ENCODE measurements at places on chromosomes 6 and 20. TPM values are rescaled to one million over a fixed set of nuclear protein-coding genes. Genes with fewer than 3 reads are reported as not detected.

Gene SOBP
- total RNA-seq, result 11.1 TPM

GRCh38 chr20:661474-662270 lies 8.7 kb upstream of the SRXN1 start:
- H3K27ac ChIP-seq, result no peak overlapping the region
- H3K27me3 ChIP-seq, result peaks cover 4% of the 10 kb centered on the region
- no peak for DNase-seq
- no peaks in the 10 kb centered on the region for H3K4me1 ChIP-seq
- no peak overlapping the region for H3K4me3 ChIP-seq

DNA sequence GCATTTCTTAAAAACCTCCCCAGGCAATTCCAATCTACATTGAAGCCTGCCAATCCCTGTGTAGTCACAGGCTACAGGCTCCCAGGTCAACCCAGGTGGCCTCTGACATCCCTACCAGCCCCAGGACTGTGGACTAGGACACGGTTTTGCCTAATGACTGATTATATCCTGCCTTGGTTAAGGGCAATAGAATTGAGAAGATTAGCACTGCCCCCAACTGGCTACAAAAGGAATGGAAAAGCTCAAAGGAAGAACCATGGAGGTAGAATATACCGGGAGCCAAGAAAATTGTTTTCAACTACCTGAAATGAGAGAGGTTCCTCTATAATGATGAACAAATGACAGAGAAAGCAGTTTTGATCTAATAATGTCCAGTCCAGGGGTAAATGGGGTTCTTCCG lies 421.1 kb upstream of the AGPAT4 start:
- H3K27me3 ChIP-seq, result no peaks in the 10 kb centered on the region
- H3K4me3 ChIP-seq, result no peak overlapping the region
- H3K27ac ChIP-seq, result no peak overlapping the region

DNA sequence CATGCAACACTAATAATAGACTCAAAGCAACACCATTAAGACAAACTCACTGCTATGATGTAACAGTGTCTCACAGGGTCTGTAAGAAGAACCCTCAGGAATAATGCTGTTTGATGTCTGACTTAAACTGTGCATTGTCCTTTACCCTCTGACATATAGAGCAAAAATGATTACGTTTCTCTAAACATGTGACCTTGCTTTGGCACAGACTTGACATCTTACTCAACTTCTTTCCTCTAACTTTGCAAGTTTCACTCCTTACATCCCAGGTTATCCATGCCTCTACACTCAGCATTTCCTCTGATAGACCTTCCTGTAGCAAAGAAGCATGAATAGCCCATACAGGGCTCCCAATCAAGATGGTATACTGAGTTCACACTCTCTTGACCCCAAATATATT lies 252.7 kb downstream of the UST start:
- peaks cover 35% of the 10 kb centered on the region for H3K4me1 ChIP-seq
- no peaks in the 10 kb centered on the region for H3K27me3 ChIP-seq
- no peak overlapping the region for H3K4me3 ChIP-seq
- H3K36me3 ChIP-seq, result no peaks in the 10 kb centered on the region
- H3K27ac ChIP-seq, result peak overlapping the region; percentile 64

- H3K27ac ChIP-seq, result no peak overlapping the region
- no peaks in the 10 kb centered on the region for H3K27me3 ChIP-seq
- no peaks in the 10 kb centered on the region for H3K36me3 ChIP-seq
- no peak overlapping the region for H3K4me3 ChIP-seq
- DNase-seq, result no peak
- H3K4me1 ChIP-seq, result no peaks in the 10 kb centered on the region
These were observed 467.4 kb upstream of the PLCB4 start for GRCh38 chr20:8601542-8601912.

- no peak overlapping the region for H3K27ac ChIP-seq
- no peak overlapping the region for H3K4me3 ChIP-seq
- no peaks in the 10 kb centered on the region for H3K27me3 ChIP-seq
- peaks cover 6% of the 10 kb centered on the region for H3K36me3 ChIP-seq
- no peaks in the 10 kb centered on the region for H3K4me1 ChIP-seq
These were observed 46.0 kb downstream of the SIRPA start for GRCh38 chr20:1941226-1941625.

DNA sequence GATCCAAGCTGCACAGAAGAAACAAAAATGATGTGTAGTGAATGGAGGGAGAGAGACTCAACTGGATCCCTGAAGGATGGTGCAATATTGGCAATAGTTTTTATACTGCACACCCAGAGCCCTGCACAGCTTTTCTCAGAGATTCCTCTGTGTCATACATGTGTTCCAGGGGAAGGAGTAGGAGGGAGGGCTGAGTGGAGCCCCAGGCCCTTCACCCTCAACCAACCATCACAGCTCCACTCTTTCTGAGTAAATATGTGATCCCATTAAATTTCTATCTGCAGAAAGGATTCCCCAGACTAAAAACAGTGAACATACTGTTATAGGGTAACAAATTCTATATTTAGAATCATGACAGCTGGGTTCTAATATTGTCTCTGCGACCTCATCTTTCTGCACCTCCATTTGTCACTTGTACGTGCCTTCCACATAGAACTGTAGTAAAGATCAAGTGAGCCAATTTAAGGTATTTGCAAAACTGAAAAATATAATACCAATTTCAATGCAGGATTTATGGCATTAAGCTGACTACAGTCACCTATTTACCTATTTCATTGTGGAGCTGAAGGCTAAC lies 421.4 kb upstream of the NRSN1 start:
- no peak overlapping the region for H3K27ac ChIP-seq
- H3K27me3 ChIP-seq, result no peaks in the 10 kb centered on the region
- no peaks in the 10 kb centered on the region for H3K4me1 ChIP-seq
- no peak overlapping the region for H3K4me3 ChIP-seq
- H3K36me3 ChIP-seq, result no peaks in the 10 kb centered on the region
- no peak for DNase-seq

- no peak overlapping the region for H3K4me3 ChIP-seq
- no peaks in the 10 kb centered on the region for H3K27me3 ChIP-seq
- no peak for DNase-seq
- H3K4me1 ChIP-seq, result no peaks in the 10 kb centered on the region
- H3K27ac ChIP-seq, result no peak overlapping the region
These were observed 28.8 kb downstream of the AK9 start for GRCh38 chr6:109662192-109662591.

Gene C2
- total RNA-seq, result 40.2 TPM

GRCh38 chr6:52134011-52134410 lies 46.6 kb upstream of the PKHD1 start:
- no peak overlapping the region for H3K27ac ChIP-seq
- H3K4me3 ChIP-seq, result no peak overlapping the region
- H3K27me3 ChIP-seq, result no peaks in the 10 kb centered on the region
- DNase-seq, result no peak

Gene OR2H2
- not detected for total RNA-seq

Gene MLIP
- total RNA-seq, result 1.8 TPM

DNA sequence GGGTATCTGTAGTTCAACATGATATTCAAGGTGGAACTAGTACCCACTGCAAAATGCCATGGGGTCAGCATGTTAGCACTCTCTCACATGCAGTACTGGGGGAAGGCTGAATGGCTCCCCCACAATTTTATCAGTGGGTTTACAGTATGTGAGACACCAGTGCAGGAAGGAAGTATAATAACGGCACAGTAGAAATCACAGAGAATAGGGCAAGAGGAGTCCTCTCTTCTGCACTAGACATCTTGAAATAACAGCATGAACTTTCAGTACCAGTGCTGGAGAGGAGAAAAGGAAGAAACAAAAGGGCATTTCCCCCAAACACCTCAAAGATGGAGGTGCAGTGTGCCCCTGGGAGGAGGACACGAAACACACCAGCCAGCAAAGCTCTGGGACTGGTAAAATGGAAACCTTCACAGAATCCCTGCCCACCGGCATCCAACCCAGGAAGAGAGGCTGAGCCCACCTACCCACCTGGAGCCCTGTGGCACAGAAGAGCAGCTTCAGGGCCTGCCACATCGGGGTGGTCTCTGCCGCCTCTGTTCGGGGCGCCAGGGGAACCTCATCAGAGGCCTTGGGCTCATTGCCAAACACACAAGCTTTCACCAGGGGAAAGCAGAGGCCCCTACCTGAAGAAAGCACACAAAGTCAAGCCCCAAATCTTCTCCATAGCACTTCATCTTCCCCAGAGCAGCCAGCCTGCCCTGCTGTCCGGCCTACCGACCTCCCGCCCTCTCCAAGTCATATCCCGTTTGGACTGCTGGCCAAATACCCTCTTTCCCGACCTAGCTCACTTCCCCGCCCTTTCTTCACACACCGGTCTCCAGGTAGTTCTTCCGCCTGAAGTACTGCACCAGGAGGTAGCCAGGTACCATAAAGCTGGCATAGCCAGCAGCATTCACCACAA lies 1.2 kb downstream of the SLC35B2 start:
- DNase-seq, result no peak
- H3K36me3 ChIP-seq, result peaks cover 34% of the 10 kb centered on the region
- peaks cover 17% of the 10 kb centered on the region for H3K4me1 ChIP-seq
- H3K27me3 ChIP-seq, result no peaks in the 10 kb centered on the region
- H3K4me3 ChIP-seq, result peak overlapping the region; percentile 88

DNA sequence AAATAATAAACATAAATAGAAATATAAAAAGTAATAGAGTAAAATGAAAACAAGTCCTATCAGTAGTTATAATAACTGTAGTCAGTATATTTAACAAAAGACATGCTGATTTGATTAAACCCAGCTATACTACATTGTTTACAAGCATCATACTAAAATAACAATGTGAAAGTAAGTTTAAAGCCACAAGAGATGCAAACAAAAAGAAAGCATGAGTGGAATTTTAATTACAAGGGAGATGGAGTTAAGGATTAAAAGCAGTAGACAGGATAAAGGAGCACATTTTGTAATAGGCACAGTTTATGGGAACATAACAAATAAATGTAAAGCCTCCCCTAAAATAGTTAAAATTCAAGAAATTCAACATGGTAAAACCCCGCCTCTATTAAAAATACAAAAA lies 41.5 kb downstream of the SENP6 start:
- no peaks in the 10 kb centered on the region for H3K4me1 ChIP-seq
- H3K27ac ChIP-seq, result no peak overlapping the region
- no peak overlapping the region for H3K4me3 ChIP-seq
- H3K36me3 ChIP-seq, result peaks cover 7% of the 10 kb centered on the region

DNA sequence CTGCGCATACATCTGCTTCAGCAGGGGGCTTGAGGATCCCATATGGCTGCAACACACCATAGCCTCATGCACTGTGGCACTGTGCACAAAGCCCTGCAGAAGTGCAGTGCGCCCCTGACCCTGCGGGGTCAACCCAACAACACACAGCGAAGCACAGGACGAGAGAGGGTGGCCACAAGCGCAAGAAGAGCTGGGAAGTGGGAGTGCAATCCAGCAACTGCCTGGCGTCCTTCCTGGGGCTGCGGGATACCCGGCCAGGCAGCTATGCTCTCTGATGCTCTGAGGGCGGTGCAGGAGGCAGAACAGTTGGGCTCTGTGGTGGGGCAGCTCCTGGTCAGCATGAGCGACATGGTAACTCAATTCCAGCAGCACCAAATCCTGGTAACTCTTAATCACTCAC lies 5.6 kb upstream of the ACSS1 start:
- H3K4me1 ChIP-seq, result peaks cover 28% of the 10 kb centered on the region
- H3K27ac ChIP-seq, result no peak overlapping the region
- H3K36me3 ChIP-seq, result no peaks in the 10 kb centered on the region
- no peak for DNase-seq

- H3K4me3 ChIP-seq, result peak overlapping the region; percentile 7
- no peak overlapping the region for H3K27ac ChIP-seq
- no peaks in the 10 kb centered on the region for H3K36me3 ChIP-seq
- peaks cover 16% of the 10 kb centered on the region for H3K4me1 ChIP-seq
These were observed 134.0 kb upstream of the ARMC2 start for GRCh38 chr6:108714101-108714765.

Gene TRIM10
- total RNA-seq, result not detected

DNA sequence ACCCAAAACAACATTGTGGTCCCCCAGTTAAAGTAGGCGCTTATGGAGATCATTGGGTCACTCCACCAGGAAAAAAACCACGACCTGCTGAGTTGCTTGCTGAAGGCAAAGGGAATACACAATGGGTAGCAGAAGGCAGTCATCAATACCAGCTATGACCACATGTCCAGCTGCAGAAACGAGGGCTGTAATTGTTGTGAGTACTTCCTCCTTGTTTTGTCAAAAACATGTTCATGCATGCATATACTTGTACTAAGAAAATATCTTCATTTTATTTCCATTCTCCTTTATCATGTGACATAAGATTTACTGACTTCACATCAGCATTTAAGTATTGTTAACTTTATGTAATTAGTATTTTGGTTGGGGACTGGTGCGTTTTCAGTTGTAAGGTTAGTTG lies 16.9 kb downstream of the SERINC1 start:
- H3K4me3 ChIP-seq, result no peak overlapping the region
- DNase-seq, result no peak
- H3K27ac ChIP-seq, result no peak overlapping the region
- H3K36me3 ChIP-seq, result peaks cover 40% of the 10 kb centered on the region

Gene PPIL6
- 2.2 TPM for total RNA-seq

DNA sequence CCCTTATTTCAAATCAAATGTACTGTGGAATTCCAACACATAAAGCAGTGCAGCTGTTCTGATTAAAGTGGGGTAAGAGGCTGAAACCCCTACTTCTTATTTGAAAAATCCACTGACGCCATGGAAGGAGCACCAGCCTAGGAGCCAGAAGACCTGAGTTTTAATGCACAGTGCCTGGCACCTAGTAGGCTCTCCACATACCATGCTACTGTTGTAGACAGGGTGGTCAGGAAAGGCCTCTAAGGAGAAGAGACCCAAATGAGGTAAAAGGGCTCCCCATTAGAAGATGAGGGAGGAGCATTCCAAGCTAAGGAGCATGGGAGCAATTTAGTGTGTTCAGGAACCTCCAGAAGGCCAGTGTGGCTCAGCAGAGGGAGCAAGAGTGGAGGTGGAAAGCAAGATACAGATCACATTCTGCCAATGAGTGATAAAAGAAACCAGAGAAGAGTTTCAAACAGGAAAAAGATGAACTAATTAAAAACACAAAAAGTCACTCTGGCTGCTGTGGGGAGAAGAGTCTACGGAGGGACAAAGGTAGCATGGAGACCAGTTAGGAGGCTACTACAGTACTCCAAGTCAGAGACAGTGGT lies 11.8 kb upstream of the ZNF76 start:
- no peak for DNase-seq
- H3K27ac ChIP-seq, result peak overlapping the region; percentile 59
- H3K27me3 ChIP-seq, result no peaks in the 10 kb centered on the region
- peaks cover 5% of the 10 kb centered on the region for H3K4me1 ChIP-seq

DNA sequence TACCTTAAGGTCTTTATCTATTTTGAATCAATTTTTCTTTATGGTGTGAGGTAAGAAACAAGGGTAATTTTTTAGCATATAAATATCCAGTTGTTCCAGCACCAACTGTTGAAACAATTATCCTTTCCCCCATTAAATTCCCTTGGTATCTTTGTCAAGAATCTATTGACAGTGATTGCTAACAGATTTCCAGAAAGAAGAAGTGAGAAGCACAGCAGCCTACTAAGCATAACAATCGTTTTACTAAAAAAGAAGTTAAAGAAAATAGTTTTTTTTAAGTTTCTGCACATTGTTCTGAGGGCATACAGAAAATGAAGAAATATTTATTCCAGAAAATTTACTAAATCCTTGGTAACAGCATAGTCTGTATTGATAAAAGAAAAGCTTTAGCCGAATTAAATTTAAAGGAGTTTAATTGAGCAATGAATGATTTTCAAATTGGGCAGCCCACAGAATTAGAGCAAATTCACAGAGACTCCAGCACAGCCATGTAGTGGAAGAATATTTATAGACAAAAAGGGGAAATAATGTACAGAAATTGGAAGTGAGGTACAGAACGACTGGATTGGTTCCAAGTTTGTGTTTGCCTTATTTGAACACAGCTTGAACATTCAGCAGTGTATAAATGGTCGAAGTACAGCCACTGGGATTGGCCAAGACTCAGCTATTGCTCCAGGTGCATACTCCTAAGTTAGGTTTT lies 97.9 kb upstream of the UST start:
- H3K27ac ChIP-seq, result no peak overlapping the region
- no peak overlapping the region for H3K4me3 ChIP-seq
- H3K4me1 ChIP-seq, result peaks cover 8% of the 10 kb centered on the region
